ENCODE measurements at places on chromosomes 16 and 17. TPM values are rescaled to one million over a fixed set of nuclear protein-coding genes. Genes with fewer than 3 reads are reported as not detected.
A peak's percentile ranks its signal among the peaks of the same experiment; 100 is the strongest.

DNA sequence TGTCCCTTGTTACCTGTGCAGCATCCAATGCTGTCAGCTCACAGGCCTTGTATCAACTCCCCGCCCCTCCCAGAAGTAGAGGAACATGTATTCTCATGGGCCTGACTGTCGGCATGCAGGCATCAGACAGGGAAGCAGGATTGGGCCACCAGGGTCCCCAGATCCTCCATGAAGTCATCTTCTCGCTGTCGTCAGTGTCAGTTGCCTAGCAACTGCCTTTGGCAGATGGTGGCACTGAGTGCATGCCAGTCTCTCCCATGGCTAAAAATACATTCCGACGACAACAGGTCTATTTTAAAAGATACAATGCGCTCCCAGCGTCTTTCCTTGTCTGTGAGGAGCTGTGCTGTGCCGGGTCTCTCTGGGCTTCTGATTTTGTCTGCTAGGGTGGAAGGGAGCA, 36.8 kb upstream of the CES5A start:
- no peak for DNase-seq

GRCh38 chr17:57819285-57819684, 30.6 kb downstream of the MRPS23 start:
- DNase-seq = peak; percentile 50

DNA sequence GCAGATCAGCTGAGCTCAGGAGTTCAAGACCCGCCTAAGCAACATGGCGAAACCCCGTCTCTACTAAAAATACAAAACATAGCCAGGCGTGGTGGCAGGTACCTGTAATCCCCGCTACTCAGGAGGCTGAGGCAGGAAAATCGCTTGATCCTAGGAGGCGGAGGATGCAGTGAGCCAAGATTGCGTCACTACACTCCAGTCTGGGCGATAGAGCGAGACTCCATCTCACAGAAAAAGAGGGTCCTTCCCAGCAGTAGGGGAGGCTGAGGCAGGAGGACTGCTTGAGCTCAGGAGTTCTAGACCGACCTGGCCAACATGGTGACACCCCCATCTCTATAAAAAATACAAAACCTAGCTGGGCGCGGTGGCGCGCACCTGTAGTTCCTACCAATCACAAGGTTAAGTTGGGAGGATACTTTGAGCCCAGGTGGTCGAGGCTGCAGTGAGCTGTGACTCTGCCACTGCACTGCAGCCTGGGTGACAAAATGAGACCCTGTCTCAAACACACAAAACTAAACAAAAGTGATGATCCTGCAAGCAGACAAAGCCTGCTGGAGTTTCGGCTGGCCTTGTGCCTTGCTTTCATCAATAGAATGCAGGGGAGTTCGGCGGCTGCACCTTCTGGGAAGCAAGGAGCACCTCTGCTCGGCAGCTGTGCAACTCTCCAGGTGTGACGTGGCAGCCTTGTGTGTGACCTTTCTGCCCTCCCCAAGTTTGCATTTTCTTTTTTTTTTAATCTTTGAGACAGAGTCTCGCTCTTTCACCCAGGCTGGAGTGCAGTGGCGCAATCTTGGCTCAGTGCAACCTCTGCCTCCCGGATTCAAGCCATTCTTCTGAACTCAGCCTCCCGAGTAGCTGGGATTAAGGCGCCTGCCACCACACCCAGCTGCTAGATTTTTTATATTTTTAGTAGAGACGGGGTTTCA, 12.4 kb upstream of the YWHAE start:
- no peak for DNase-seq

DNA sequence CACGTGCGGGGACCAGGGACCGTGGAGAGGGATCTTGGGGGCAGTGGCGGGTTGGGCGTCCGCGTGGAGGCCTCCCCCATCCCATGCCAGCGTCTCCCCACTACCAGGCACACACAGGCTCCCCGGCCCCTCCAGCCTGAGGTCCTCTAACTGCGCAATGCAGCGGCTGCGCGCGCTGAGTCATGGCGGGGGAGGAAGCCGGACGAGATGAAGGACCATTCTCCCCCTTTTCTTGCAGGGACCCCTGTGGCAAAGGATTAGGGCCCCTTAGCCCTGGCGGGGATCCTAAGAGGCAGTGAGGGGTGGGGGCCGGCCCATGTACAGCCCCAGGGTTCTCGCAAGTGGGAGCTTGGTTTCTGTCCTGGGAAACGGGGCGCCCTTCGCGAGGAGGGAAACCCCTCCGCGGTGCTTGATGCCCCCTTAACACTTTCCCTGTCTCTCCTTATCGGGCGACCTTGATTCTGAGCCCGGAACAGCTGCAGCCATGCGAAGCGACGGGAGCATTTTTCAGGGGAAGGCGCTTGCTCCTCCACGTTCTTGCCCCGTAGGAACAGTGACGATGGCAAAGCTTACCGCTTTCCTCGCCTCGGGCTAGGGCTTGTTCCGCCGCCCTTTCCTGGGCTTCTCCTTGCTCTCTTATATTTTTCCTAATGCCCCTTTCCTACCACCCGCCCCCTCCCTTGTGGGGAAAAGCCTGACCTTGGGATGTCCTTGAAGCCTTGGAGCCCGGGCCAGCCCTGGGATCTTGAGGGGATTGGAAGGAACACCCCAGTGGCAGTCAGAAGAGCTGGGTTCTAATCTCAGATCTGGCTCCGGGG, 592 bp downstream of the ALDOA start:
- DNase-seq = no peak

DNA sequence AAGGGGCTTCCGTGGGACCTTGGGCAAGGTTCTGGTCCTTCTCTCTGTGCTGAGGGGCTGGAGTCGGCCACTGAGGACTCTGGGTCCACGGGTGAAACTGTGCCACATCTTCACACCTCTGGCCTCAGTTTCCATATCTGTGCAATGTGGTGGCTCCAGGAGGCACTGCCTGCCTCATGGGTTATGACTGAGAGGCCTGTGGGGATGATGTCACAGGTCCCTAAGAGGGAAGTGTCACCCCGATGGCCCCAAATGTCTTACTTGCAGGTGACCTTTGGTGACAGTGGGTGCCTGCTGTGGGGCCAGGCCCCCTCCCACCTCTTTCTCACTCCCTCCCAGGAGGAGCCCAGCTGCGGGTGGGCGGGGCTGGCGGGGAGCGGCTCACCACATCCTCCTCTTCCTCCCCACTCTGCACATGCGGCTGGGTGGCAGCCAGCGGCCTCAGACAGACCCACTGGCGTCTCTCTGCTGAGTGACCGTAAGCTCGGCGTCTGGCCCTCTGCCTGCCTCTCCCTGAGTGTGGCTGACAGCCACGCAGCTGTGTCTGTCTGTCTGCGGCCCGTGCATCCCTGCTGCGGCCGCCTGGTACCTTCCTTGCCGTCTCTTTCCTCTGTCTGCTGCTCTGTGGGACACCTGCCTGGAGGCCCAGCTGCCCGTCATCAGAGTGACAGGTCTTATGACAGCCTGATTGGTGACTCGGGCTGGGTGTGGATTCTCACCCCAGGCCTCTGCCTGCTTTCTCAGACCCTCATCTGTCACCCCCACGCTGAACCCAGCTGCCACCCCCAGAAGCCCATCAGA, at the start of gene IL21R:
Gene IL21R (plus strand): TSS at position 407 of the 801 bp plus-strand sequence. CDS start 27,898 bp downstream, outside the sequence.
- no peak for DNase-seq

Gene FADS6
- not detected for total RNA-seq

Gene HSD11B2
- total RNA-seq = 0.96 TPM

Measured in kidney epithelial cell (primary cell).